Dorsolateral prefrontal cortex (tissue), 122 donors: ENCODE measurements at places on chromosomes 5 and 9.
A peak's percentile ranks its signal among the peaks of the same experiment; 100 is the strongest.

- no peak for DNase-seq
Observed at GRCh38 chr5:174446988-174447387, 277.4 kb upstream of the MSX2 start.

DNA sequence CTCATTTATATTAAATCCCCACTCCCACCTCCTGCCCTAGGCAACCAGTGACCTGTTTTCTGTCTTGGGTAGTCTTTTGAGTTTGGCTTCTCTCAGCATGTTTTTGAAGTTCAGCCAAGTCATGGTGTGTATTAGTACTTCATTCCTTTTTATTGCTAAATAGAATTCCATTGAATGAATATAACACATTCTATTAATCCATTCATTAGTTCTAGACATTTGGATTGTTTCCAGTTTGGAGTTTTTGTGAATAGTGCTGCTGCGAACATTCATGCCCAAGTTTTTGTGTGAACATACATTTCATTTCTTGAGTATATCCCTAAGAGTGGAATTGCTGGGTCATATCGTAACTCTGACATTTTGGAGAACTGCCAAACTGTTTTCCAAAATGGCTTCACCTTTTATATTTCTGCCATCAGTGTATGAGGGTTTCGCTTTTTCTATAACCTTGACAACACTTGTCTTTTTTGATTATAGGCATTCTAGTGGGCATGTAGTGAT lies 2.7 kb downstream of the ZNF346 start:
- DNase-seq, result no peak

DNA sequence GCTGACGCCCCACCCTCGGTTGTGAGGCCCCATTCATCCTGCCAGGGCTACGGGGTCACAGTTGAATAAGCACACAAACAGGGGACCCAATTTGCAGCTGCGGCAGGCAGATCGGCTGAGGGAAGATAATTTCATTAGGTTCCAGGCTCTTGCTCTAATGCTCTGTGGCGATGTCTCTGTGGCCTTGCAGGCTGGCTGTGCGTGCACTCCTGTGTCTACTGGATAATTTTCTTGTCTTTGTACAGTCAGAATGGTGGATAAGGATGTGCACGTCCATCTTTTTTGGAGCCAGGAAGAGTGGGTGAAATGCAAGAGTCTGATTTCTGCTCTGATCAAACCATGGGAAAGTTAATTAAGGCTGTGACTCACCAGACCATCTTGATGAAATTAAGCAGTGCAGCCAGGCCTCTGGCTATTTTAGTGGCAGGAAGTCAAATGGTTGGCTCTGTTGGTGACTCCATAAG lies 39.2 kb downstream of the NSG2 start:
- no peak for DNase-seq

DNA sequence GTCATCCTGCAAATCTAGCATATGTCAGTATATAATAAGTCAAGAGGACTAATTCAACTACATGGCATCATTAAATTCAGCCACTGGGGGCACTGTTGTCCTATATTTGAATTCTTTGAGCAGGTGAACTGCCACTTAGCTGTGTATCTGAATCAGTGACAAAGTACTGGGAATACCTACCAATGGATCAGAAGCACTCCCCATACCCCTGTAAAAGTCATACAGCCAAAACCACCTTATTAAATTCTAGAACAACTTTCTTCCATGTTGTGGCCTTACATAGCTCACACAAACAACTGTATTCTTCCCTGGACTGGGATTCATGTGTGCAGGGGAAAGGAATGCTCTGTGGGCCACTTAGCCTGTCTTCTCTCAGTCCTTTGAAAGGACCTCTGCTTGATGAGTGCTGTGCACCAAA lies 57.4 kb upstream of the PLPP6 start:
- DNase-seq, result peak; percentile 74

GRCh38 chr9:91098203-91098850 lies 263.4 kb downstream of the AUH start:
- no peak for DNase-seq

DNA sequence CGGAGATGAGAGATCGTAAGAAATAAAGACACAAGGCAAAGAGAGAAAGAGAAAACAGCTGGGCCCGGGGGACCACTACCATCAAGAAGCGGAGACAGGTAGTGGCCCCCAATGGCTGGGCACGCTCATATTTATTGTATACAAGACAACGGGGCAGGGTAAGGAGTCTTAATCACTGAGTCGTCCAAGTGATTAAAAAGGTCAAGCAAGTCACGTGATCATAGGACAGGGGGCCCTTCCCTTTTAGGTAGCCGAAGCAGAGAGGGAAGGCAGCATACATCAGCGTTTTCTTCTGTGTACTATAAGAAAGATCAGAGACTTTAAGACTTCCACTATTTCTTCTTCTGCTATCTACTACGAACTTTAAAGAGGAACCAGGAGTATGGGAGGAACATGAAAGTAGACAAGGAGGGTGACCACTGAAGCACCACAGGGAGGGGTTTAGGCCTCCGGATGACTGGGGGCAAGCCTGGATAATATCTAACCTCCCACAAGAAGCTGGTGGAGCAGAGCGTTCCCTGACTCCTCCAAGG lies 24.6 kb upstream of the QSOX2 start:
- no peak for DNase-seq

- DNase-seq, result no peak
Observed at GRCh38 chr9:111945216-111945615, 48.6 kb downstream of the UGCG start.

GRCh38 chr5:172463031-172463430 lies 8.7 kb upstream of the SH3PXD2B start:
- no peak for DNase-seq

DNA sequence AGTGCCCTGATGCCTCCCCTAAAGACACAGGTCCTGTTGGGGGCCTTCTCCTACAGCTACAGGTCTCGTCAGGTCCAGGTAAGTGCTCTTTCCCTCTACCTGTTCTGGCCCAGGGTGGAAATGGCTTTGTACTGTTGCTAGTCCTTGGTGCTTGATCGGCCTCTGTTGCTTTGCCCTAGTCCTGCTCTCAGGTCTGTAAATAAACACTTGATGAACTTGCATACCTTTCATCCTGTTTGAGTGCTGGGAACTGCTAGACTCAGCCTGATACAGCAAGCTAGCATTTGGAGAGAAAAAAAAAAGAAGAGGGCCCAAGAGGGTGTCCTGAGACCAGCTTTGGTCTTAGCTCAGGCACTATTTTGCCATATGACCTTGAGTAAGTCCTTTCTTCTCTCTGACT lies 21.8 kb upstream of the ZNF618 start:
- no peak for DNase-seq

GRCh38 chr9:109888695-109889094 lies 108.7 kb downstream of the PALM2AKAP2 start:
- DNase-seq, result no peak

GRCh38 chr9:129191234-129191633 lies 13.2 kb upstream of the IER5L start:
- DNase-seq, result no peak

GRCh38 chr5:139232147-139232724 lies 34.1 kb upstream of the SIL1 start:
- DNase-seq, result no peak

DNA sequence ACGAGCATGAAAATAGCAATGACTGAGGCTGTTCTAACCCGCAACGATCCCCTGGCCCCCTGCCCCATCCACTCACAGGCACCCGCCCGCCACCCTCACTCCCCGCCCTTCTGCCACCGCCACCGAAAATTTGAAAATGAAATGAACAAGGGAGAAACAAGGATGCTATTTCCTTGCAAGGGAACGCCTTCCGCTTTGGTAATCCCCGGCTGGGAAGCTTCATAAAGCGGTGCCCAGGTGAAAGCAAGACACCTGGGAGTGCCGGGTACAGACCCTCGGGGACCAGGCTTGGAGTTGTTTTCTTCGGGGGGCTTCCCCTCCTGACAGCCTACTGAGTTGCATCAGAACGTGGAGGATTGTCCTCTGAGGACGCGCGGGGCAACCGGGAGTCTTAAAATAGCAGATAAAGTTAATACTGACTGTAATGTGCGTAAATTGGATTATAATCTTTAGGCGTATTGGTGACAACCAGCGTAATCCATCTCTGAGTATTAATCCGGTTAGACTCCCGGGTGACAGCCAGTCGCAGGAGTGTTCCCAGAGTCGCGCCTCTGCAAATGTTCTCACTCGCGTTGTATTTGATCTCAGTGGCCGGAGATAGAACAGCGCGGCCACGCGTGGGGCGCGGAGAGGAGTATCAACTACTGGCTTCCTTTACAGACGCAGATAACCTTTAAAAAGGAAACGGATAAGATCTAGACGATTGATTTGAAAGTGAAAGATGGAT lies 885 bp upstream of the MLLT3 start:
- peak; percentile 38 for DNase-seq

DNA sequence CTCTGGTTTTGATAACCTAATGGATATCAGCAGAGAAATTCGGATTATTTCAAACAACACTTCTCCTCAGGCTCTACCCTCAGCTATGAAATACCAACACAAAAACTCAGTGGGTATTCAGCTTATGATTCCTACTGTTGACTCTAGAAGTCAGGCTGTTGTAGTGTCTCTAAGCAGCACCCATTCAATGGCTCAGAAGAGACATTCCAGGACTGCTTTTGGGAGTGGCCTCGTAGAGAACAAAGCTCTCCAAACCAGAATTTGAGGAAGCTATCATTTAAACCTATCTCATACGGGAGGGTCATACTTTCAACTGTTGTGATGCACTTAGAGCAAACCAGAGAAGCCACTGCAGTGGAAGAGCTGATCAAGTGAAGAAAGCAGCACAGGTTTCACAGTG lies 34.1 kb downstream of the ETF1 start:
- no peak for DNase-seq

DNA sequence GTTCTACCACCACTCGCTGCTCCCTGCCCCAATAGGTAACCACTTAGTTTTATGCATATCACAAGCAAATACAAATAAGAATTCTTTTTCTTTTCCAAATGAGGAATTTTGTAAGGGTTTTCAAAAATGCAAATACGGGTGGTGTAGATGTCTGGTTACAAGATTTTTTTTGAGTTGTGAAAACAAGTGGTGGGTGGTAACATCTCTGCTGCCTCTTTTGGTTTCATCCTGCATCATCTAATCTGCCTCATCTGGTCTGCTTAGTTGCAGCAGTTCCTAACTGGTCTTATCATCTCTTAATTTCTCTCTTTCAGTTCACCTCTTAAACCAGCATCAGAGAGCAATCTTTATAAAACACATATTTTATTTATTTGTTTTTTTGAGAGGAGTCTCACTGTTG lies 5.3 kb downstream of the NFX1 start:
- no peak for DNase-seq

- no peak for DNase-seq
Observed at GRCh38 chr5:159792180-159792579, 124.1 kb upstream of the ADRA1B start.

- no peak for DNase-seq
Observed at GRCh38 chr5:171580502-171581265, 161.2 kb downstream of the FGF18 start.
